ENCODE measurements at places on chromosomes 13 and 19. TPM values are rescaled to one million over a fixed set of nuclear protein-coding genes. Genes with fewer than 3 reads are reported as not detected.

Gene GZMM
- not detected for total RNA-seq

Gene NLRP4
- 0.19 TPM for total RNA-seq

Gene CABP5
- not detected for total RNA-seq

Gene SYDE1
- total RNA-seq = 21.4 TPM

Gene ZNF575
- not detected for total RNA-seq

Gene MBD3L3
- not detected for total RNA-seq

Gene PSG5
- not detected for total RNA-seq

Gene LHFPL6
- 5.2 TPM for total RNA-seq

Gene CD70
- 7.3 TPM for total RNA-seq

Gene CILP2
- 17.0 TPM for total RNA-seq

Gene CCL25
- total RNA-seq = not detected

GRCh38 chr19:44615863-44616247 lies 2.5 kb downstream of the IGSF23 start:
- DNase-seq = no peak

DNA sequence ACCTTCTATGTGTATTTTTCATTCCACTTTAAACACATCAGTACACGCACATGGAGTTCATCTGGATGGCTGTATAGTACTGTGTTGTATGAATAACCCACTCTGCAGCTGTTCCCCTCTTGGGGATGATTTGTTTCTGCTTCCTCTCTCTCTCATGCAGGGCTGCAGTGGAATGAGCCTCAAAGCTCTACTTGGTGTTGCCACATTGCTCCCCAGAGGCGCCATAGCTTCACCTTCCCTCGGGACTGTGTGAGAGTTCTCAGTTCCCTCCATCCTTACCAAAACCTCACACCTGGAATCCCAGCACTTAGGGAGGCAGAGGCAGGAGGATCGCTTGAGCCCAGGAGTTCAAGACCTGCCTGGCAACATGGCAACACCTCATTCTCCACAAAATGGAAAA lies 28.4 kb upstream of the GPR183 start:
- peak; percentile 40 for DNase-seq

DNA sequence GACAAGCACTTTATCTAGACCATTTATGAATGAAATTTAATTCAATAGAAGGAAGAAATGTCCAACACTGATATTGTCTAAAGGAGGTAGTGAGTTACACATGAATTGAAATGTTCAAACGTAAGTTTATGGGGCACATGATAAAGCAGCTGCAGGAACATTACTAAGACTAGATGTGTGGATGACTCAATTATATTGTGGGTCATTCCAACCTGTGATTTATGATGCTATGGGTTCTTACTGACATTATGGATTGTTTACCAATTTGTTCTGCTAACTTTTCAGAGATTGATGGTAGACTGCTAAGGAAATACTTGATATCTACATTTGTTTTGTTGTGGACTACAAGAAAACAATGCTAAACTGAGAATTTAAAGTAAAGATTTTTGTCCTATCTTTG lies 56.1 kb upstream of the ATXN8OS start:
- DNase-seq = no peak

DNA sequence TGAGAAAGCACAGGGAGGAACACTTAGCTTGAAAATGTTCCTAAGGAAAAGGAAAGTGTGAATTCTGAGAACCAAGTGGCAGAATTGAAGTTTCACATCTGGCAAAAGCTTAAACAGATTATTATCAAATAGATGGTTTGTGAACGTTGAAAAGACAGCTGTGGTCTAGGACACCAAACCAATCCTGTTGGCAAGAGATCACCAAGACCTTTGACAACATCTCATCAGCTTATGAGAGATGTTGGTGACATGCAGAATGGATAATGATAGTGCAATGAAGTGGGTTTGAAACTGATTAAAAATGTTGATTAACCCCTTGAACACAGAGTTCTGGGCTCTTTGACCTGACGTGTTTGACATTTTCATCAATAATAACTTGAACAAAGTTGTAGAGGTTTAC lies 74.6 kb upstream of the GPR183 start:
- no peak for DNase-seq

GRCh38 chr13:99093997-99094396 lies 106.7 kb upstream of the UBAC2 start:
- DNase-seq = no peak

DNA sequence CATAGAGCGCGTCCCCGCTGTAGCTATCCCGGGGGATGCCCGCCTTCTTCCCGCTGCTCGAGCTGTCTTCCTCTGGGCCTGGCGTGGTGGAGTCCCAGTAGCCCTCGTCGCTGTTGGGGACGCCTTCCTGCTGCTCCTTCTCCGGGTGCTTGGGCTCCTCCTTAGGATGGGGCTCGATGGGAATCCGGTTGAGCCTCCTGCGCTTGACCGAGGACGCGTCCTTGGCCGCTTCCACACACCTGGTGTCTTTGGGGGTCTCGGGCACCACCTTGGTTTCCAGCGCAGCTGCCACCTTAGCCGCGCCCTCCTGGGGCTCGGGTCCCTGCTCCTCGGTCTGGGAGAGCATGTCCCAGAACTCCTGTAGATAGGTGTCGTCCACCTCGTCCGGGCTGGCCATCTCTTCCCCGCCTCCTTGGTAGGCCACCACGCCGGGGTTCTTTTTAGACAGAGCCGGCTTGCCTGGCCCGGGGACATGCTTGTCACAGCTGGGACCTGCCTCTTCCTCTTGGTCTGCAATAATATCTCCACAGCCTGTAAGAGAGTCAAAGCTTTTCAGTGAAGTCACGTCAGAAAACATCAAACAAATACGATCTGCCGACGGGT lies 2.0 kb downstream of the AMER2 start:
- no peak for DNase-seq

- no peak for DNase-seq
These were observed 131.2 kb downstream of the IRS2 start for GRCh38 chr13:109655206-109655600.

- no peak for DNase-seq
These were observed 854.4 kb downstream of the PCDH9 start for GRCh38 chr13:66375756-66376155.

- DNase-seq = no peak
These were observed 19.0 kb downstream of the CCDC8 start for GRCh38 chr19:46394402-46394797.

- no peak for DNase-seq
These were observed 11.0 kb downstream of the SGTA start for GRCh38 chr19:2771786-2772674.

DNA sequence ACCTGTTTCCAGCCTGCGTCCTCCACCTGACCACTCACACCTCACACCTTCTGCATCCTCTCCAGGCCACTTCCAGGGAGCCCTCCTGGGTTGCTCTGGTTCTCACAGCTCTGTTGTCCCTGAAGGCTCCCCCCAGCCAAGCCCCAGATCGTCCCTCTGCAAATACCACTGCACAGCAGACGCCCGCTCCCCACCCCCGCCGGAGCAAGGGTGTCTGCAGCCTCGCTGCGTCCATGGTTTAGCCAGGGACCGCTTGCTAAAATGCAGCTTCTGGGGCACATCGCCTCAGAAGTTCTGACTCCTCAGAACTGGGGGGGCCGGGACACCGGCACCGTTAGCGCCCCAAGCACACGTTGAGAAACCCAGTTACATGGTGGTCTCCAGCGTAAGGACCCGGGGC lies 983 bp downstream of the LINGO3 start:
- DNase-seq = no peak

DNA sequence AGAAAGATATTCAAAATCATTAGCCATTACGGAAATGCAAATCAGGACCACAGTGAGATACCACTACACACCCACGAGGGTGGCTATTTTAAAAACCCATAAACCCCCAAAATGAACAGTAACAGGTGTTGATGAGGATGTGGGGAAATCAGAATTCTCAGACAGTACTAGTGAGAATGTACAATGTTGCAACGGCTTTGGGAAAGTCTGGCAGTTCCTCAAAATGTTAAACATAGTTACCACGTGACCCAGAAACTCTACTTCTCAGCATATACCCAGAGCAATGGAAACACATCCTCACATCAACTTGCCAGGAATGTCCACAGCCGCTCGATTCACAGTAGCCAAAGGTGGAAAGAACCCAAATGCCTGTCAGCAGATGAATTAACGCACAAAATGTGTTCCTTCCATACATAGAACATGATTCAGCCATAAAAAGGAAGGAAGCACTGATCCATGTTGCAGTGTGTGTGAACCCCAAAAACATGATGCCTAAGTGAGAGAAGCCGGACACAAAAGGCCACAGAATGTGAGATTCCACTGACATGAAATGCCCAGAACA lies 7.0 kb downstream of the PLVAP start:
- no peak for DNase-seq

- no peak for DNase-seq
These were observed 9.3 kb downstream of the POLR2E start for GRCh38 chr19:1085676-1086442.

GRCh38 chr19:871446-872265 lies 12.2 kb downstream of the CFD start:
- peak; percentile 89 for DNase-seq

DNA sequence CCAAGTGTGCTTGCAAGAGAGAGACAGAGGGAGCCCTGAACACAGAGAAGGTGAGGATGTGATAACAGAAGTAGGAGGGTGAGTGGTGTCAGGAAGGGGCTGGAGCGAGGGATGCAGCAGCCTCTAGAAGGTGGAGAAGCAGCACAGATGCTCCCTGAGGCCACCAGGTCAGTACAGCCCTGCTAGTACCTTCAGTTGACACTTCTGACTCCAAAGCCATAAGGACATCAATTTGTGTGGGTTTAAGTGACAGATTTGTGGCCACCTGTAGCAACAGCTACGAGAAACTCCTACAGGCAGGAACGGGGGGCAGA lies 6.9 kb downstream of the ERICH4 start:
- no peak for DNase-seq

- DNase-seq = peak; percentile 45
These were observed 31.1 kb downstream of the RB1 start for GRCh38 chr13:48334534-48335127.

GRCh38 chr19:8370176-8371010 lies 6.4 kb downstream of the ANGPTL4 start:
- DNase-seq = no peak

DNA sequence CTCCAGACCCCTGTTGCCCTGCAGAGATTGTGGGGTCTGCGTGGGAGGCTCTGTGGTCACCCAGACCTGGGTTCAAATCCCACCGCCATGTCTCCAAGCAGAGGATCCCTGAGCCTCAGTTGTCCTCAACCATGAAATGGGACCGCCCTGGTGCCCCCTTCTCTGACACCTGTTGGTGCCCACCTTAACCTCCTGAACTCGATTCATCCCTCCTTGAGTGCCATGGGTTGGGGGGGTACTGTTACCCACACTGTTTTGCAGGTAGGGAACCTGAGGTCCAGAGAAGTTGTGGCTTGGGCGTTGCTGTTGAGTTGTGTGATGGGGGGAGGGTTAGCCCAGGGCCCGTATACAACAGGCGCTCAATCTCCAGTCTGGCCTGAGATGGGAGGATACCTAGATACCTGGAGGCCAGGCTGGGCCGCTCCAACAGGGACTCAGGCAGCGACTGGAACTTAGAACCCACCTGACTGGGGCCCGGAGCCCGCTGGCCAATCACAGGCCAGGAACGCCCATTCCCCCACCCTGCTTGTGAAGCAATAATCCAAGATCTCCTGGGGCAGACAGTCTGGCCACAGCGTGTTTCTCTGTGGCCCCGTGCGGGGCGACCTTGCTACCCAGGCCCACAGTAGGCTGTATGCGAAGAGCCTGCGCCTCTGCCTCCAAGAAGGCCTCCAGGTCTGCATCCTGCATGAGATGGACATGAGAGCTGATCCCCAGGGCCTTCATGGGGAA lies 2.8 kb downstream of the ARID3A start:
- DNase-seq = no peak

DNA sequence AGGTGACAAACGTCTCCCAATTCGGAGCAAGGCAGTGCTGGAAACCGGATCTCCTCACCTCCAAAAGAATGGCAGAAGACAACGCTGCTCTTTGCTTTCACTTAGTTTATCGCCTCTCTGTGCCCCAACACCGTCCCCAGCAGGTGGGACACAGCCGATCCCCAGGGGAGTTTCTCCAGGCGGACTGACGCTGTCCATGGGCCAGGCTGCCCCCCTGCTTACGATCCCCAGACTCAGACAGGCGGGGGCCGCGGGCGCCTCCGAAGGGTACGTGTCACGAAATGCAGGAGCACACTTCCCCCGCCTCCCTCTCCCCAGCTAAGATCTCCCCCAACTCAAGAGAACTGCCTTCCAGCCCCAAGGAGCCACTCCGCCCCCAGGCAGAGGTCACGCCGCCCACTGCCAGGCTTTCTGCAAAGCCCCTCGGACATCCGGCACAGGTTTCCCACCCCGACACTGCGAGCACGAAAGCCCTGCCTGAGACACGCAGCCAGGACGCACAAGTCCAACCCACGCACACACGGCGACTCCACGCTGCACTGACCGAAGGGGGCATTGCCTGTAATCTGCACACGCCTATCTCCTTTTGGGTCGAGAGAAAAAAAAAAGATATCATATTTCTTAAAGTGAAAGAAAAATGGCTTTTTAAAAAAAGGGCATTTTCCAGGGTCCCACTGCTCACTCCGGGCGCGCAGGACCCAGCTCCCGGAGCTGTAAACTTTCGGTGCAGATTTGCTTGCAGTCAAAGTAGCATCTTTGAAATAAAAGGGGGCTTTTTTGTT lies 2.0 kb downstream of the SPRY2 start:
- DNase-seq = peak; percentile 72

GRCh38 chr13:113298043-113298945 lies 1.3 kb downstream of the LAMP1 start:
- DNase-seq = no peak

GRCh38 chr13:39783051-39783450 lies 127.6 kb downstream of the COG6 start:
- no peak for DNase-seq

DNA sequence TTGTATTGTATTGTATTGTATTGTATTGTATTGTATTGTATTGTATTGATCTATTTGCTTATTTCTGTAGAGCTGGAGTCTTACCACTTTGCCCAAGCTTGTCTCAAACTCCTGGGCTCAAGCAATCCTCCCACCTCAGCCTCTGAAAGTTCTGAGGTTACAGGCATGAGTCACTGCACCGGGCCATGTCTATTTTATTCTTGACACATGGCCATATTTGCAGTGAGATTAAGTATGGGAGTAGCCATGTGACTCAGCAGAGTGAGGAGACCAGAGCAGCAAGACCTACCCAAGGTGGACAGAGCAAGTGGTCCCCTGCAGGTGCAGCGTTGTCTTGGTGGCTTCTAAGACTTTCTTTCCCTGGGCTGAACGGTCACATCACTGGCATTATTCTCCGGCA lies 49.1 kb upstream of the UBAC2 start:
- DNase-seq = no peak

Data from GM23338 (cell line).